AG09309 (cell line): ENCODE measurements at places on chromosomes 5 and 9.
A peak's percentile ranks its signal among the peaks of the same experiment; 100 is the strongest.

GRCh38 chr5:36378551-36378950, 76.8 kb upstream of the RANBP3L start:
- no peak for DNase-seq

DNA sequence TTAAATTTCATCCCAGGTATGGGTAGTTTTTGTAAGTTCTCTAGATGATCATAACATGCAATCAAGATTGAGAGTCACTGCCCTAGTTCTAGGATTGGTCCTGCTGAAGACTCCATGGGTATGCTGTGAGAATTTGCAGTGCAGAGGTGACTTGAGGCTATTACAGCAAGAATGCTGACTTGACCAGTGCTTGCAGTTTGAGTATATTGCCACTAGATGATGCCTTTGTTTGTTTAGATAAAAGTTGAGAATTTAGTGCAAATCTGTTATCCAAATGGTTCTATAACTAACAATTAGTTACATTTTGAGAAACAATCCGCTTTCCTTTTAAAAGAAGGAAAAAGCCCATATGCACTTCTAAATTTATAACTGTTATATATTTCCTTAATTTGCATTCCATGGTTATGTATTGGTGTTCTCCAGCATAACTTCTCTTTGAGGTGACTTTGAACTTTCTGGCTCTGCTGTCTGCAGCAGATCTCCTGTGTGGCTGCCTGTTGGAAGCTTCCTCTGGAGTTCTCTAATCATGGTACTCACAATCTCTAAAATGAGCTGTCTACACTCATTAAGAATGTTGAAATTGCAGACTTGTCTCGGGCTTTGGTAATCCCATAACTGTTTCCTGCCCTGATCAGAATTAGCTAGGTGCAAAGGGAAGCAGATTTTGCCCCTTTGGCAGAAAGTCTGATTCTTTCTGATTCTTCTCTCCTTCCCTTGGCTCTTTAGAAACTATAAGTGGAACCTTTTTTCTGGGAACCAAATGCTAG, 24.9 kb downstream of the MELK start:
- peak; percentile 28 for DNase-seq

GRCh38 chr5:53256746-53257145, 147.2 kb upstream of the MOCS2 start:
- DNase-seq: no peak

DNA sequence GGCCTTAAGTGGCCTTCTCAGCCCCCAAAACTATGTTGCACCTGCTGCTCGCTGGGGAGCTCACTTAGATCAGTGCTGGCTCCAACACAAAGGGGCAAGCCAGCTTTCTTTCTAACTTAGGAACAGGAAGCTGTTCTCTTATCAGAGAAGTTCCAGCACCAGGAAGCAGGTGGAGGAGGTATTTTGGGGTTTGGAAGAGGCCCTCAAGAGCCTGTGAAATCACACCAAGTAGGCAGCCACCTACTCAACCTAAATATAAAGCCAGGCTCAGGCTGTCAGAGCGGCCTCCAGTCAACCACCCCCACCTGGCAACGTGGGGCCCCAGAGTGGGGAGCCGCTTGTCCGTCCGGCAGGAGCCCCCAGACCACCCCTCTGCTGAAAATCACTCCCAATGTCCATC, 152.8 kb downstream of the OLFM1 start:
- DNase-seq: no peak

DNA sequence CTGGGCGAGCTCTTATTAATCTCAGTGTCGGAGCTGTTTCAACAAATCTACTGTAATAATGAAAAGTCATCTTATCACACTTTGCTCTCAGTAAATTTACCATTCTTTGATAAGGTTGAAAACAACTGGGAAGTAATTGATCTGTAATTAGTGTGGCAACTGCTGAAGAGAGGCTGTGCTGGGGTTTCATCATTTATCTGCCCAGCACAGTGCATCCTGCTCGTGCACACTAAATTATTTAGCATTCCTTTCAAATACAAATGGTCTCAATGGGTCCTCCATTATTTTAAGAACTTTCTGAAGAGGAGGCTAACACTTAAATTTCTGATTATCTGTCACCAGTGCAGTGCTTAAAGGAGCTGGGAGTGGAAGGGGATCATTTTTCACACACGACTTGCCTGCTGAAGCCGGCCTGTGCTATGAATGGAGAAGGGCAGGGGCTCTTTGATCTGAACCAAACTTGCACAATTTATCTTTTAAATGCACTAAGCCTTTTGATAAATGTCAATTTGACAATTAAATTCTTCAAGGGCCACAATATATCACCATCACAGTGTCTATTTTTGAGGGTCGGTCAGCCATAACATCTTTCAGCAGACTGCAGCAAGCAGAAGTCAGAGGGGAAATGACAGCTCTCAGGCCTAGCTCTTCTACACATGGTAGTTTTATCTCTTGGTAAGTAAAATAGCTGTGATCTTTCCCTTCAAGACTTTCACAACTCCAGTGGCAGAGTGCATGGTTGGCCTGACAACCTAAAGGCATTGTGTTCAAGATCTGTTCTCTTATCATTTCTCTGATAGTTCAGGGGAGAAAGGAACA, 106.4 kb upstream of the EFNA5 start:
- DNase-seq: no peak

DNA sequence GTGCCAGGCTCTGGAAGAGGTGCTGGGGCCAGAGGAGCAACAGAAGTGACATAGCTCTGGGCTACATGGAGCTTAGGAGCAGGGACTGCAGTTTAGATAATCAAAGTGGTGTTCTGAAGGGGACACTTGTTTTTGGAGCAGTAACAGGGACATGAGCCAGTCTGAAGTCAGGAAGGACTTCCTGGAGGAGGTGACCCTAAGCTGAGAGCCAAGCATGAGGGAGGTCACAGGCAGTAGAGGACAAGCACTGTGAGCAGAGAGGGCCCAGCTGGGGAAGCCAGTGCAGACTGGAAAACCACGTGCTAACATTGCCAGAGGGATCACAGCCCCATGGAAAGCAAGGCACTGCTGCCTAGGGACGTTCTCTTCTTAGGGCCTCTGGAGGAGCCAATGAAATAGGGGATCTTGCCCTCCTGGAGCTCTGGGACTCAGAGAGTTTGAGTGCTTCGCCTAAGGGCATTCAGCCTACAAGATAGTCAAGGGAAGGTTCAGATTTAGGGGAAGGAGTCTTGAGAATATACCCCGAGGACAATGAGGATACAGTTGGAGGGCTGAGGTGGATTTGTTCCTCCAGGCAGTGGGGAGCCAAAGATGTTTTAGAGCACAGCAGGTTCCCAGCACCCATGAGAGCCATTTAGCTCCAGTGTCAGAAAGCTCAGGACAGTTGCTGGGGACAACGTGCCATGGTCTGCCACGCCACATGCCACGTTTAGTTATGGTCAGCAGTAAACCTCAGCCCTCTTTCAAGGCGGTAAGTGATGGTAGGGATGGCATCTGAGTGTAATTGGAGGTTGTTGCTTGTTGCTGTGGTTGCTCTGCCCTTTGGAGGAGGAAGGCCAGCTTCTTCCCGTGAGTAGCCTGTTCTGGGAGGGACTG, 40.5 kb upstream of the SH3PXD2B start:
- DNase-seq: no peak

GRCh38 chr9:126058591-126058990, 268.0 kb upstream of the MVB12B start:
- DNase-seq: no peak

DNA sequence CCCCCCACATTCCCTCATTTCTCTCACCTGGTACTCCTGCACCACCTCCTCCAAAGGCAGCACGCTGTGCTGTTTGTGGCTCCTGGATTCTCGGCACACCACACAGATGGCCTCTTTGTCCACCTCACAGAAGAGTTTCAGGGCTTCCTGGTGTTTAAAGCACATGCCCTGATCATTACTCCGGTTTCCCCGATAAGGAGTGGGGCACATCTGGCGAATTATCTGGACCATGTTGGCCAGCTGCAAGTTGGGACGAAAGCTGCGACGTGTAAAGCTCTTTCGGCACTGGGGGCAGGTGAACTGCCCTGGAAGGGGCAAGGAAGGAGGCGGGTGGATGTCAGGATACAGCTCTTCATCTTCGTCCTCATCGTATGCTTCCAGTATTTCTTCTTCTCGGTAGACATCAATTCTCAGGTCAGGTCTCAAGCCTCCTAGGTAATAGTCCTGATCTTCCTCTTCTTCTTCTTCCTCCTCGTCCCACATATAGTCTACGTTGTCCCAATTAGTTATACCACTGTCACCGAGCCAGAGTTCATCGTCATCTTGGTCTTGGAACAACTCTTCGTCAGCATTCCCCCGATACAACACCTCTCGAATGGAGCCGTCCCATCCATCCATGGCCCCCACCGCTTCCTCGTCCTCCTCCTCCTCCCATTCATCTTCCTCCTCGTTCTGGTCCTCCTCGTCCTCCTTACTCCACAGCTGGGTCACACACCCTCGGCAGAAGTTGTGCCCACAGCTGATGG, 796 bp downstream of the TRIM52 start:
- DNase-seq: no peak

DNA sequence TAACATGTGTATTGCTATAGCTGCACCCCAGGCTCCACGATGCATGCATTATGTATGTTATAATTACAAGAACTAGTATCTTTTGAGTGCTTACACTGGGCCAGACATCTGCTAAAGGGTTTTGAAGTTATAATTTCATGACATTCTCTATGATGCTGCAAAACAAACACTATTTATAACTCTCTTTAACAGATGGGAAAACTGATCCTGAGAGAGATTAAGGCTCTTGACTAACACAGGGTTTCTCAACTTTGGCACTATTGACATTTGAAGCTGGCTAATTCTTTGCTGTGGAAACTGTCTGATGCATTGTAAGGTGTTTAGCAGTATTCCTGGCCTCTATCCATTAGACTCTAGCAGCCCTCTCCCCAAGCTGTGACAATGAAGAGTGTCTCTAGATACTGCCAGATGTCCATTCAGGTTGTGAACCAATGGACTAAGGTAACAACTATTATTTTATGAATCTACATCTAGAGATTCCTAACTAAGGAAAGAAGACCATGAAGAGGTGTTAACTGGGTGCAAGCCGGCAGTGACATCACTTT, 258.6 kb downstream of the ASTN2 start:
- DNase-seq: no peak

DNA sequence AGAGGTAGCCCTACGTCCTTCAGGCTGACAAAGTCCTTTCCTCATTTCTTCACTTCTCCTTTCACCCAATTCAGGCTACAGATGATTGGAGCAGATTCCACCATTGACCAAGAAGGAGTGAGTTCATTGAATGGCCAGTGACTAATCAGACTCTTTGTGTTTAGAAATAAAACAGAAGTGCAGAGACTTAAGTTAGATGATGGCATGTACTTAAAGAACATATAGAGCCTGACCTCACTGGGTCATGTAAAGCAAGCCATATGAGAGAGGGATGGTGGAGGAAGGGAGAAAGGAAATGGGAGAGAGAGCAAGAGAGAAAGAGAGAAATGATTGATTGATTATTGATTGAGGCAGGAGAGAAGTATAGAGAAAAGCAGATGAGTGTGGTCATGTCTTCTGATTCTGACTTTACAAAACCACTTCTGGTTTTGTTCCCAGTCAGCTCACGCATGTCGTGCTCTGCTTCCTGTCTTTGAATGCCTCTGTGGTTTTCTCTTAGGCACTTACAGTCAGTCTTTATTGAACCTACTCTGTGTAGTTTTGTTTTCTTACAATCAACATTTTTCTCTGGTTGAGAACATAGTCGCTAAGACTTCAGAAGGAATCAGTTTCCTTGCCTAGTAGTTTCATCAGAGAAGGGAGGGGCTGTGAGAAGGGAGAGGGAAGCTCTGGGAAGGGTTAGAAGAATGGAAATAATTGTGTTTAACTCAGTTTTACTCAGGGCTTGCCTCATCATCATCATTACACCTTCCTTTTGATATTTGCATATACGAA, 149.2 kb upstream of the KLF9 start:
- peak; percentile 95 for DNase-seq

GRCh38 chr9:121366611-121367192, 3.3 kb downstream of the STOM start:
- DNase-seq: no peak

DNA sequence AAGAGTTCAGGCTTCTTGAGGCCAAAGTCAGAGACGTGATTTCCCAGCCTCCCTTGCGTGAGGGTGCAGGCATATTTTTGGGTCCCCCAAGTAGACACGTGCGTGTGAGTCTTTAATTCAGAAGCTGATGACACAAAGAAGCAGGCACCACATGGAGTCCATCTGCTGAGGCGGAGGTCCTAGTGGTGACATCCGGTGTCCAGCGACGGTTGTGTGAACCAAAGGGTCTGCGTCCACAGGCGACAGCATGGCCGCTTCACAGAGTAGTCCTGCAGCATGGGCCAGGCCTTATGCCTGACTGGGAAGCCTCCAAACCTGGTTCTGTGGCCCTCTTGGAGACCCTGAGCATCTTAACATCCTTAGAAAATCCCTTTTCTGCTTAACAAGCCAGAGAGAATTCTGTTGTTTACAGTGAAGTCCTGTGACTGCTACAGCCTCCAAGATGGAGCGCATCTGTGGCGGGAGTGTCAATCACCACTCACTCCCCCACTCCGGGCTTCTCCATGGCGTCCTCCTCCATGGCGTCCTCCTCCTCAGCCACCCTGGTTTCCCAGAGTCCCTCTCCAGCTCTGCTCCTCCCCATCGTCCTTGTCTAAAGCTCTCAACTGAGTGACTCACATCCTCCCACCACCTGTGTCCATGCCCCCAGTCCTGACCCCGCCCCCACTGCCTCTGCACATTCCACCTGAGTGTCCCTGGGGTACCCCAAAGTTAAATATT, 133.8 kb downstream of the PAX5 start:
- no peak for DNase-seq

DNA sequence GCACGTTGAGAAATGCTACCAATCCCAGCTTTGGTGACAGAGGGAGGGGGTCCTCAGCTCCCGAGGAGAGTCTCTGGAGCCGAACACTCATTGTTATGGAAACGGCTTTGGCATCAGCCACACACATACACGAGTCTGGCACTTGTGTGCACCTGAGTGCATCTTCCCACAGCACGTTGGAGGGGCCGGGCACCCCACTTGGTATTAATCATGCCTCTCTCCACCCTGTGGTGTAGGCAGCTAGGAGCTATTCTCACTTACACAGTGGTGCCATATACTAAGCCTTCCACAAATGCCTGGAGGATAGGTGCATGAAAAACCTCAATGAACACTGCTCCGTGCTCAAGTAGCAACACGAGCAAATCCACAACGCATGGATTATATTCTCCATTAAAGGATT, 133.9 kb upstream of the PANK3 start:
- DNase-seq: no peak

DNA sequence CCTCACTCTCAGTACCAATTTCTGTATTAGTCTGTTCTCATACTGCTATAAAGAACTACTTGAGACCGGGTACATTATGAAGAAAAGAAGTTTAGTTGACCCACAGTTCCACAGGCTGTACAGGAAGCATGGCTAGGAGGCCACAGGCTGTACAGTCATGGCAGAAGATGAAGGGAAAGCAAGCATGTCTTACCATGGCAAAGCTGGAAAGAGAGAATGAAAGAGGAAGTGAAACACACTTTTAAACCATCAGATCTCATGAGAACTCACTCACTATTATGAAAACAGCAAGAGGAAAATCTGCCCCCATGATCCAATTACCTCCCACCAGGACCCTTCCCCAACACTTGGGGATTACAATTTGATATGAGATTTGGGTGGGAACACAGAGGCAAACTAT, 698.8 kb downstream of the CDH9 start:
- DNase-seq: no peak

- no peak for DNase-seq
These were observed 20.2 kb downstream of the HOMER1 start for GRCh38 chr5:79493596-79494345.

GRCh38 chr9:116189683-116190082, 36.1 kb downstream of the PAPPA start:
- DNase-seq: no peak
